ENCODE measurements at places on chromosomes 16 and 17. TPM values are rescaled to one million over a fixed set of nuclear protein-coding genes. Genes with fewer than 3 reads are reported as not detected.
A peak's percentile ranks its signal among the peaks of the same experiment; 100 is the strongest.

The SMIM5 gene
- not detected for total RNA-seq

The ZFP3 gene
- total RNA-seq = 0.40 TPM

The DOC2A gene
- total RNA-seq = not detected

The ST6GALNAC2 gene
- 0.30 TPM for total RNA-seq

The ARL17B gene
- total RNA-seq = 8.6 TPM

- DNase-seq = no peak
These were observed 260.8 kb upstream of the PSMD7 start for GRCh38 chr16:74035816-74036215.

- DNase-seq = peak; percentile 73
These were observed 383.2 kb upstream of the CCL2 start for GRCh38 chr17:33871720-33872540.

DNA sequence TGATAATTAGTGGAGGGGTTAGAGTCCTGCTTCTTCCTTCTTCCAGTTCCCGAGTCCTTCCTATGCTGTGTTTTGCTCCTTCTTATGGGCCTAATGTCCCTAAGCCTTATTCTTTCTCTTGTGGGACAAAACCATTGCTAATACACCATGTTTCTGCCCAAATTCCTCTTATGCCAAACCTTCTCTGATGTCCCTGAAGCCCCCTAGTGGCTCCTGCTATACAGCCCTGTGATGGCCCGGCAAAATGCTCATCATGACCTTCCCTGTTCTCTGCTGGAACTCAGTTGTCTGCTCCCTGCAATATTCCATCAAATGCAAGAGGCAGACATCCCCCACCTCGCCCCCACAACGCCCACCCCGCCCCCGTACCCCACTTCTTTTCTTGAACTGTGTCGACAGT, 171.6 kb downstream of the CDH11 start:
- no peak for DNase-seq

DNA sequence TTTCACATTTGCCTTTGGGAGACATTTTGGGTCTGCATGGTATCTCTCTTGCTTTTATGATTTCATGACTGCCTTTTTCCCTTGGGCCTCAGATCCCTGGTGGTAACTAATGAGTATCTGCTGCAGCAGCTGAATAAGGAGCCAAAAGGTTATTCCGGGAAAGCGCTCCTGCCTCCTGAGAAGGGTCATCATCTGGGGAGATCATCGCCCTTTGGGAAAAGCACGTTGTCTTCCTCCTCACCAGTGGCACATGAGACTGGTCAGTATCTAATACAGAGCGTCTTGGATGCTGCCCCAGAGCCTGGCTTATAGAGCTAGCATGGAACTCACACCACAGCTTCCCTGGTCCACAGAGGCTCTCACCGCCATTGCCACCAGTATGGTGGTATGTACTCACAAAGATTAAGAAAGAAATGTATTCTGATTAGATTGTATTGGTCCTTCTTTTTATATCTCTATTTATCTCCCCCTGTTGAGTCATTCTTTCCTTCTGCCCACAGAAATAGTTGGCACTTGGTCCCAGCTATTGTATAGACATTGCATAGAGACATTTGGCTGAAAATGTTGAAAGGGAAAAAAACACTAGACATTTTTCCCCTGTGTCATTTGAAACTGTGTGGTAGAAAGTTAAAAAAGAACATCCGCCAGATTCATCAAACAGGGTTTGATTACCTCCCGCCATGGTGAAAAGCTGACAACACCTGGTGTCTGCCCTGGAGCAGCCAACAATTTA, 8.4 kb downstream of the TPPP3 start:
- DNase-seq = no peak

DNA sequence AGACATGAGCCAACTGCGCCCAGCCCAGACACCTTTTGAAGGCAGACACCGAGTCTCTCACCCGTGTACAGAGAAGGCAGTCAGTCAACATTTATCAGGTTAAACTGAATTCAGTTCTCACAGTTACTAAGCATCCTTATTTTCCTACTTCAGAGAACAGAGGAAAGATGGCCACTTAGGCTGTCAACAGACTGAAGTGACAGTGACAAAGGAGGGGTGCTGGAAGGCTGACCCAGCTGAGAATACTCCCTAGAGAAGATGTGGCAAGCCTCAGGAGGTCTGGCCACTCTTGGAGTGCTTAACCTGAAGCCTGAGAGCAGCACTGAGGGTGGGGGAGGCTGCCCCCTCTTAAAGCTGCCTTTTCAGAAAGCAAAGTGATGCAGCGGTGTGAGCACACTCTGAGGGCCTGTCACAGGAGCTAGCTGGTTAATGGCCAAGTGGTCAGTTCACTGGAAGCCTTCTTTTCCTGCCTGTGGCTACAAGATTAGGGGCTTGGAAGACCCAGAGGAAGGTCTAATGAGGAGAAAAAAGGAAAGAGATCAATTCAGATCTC, 51.0 kb upstream of the SREBF1 start:
- DNase-seq = no peak
